Transverse colon (tissue), 4 donors: ENCODE measurements at places on chromosomes 7 and 10. TPM values are rescaled to one million over a fixed set of nuclear protein-coding genes. Genes with fewer than 3 reads are reported as not detected.

- H3K4me1 ChIP-seq, result no peaks in the 10 kb centered on the region
- H3K36me3 ChIP-seq, result peaks cover 11% of the 10 kb centered on the region
- H3K27ac ChIP-seq, result peak overlapping the region; percentile 73
- DNase-seq, result no peak
Measured at GRCh38 chr7:150686030-150686631, 625 bp downstream of the GIMAP2 start.

DNA sequence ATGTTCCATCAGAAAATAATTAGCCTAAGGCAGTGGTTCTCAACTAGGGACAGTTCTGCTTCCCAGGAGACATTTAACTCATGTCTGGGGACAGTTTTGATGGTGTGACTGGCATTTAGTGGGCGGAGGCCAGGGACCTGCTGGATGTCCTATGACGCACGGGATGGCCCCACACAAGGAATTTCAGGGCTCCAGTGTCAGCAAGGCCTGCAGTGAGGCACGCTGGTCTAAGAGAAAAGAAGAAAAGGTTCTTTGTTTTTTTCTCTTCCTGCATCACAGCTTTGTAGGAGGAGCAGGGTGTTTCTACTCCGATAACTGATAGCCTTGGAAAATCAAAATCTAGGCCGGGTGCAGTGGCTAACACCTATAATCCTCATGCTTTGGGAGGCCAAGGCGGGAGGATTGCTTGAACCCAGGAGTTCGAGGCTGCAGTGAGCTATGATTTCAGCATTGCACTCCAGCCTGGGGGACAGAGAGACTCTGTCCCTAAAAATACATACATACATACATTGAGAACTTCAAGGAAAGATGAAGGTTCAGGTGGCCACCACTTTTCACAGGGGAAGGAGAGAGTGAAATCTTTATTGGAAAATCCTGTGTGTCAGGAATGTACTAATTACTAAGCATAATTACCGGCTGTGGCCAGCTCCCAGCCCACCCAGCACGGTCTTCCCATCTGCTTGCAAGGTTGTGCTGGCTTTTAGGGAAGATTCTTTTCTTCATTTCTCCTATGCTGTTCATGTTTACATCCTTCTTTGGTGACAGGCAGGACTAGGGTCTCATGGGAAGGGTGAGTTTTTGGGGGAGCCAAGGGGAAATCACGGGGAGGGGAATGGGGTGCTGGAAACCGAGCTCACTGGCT lies 150.4 kb downstream of the ACTR3B start:
- no peaks in the 10 kb centered on the region for H3K27me3 ChIP-seq
- no peak overlapping the region for H3K27ac ChIP-seq
- no peaks in the 10 kb centered on the region for H3K4me1 ChIP-seq
- DNase-seq, result no peak
- H3K4me3 ChIP-seq, result no peak overlapping the region
- no peaks in the 10 kb centered on the region for H3K36me3 ChIP-seq

Gene TEX47
- total RNA-seq, result not detected

GRCh38 chr10:101952191-101952590 lies 103.8 kb downstream of the ARMH3 start:
- no peaks in the 10 kb centered on the region for H3K36me3 ChIP-seq
- H3K4me1 ChIP-seq, result no peaks in the 10 kb centered on the region
- no peak overlapping the region for H3K27ac ChIP-seq
- DNase-seq, result no peak
- no peaks in the 10 kb centered on the region for H3K27me3 ChIP-seq
- H3K4me3 ChIP-seq, result no peak overlapping the region

Gene CALHM1
- not detected for total RNA-seq

- H3K36me3 ChIP-seq, result no peaks in the 10 kb centered on the region
- H3K27ac ChIP-seq, result no peak overlapping the region
- no peak for DNase-seq
- no peaks in the 10 kb centered on the region for H3K27me3 ChIP-seq
Measured at GRCh38 chr7:117008886-117009531, 55.7 kb downstream of the ST7 start.

- no peaks in the 10 kb centered on the region for H3K36me3 ChIP-seq
- H3K4me1 ChIP-seq, result peaks cover 60% of the 10 kb centered on the region
- H3K27me3 ChIP-seq, result no peaks in the 10 kb centered on the region
- DNase-seq, result peak; percentile 11
- H3K27ac ChIP-seq, result peak overlapping the region; percentile 100
Measured at GRCh38 chr7:44883961-44884620, 1.2 kb downstream of the PURB start.

DNA sequence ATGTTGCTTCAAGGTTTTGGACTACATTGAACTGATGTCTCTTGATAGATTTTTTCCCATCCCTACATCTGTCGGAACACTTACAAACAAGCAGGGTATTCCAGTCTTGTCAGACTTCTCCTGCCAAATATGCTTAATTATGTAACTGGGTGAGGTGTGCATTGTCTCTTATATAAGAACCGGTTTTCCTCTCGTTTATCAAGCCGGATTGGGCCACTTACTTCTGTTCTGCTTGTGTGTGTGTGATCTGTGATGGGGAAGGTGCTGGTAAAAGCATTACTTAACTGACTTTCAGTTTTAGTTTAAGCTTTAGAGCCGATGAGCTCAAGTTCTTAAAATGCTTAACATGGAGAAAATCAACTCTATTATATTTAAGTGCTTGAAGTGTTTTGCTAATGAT lies 57.9 kb downstream of the OTUD1 start:
- peaks cover 7% of the 10 kb centered on the region for H3K27me3 ChIP-seq
- no peaks in the 10 kb centered on the region for H3K36me3 ChIP-seq
- no peak overlapping the region for H3K27ac ChIP-seq
- no peak for DNase-seq

DNA sequence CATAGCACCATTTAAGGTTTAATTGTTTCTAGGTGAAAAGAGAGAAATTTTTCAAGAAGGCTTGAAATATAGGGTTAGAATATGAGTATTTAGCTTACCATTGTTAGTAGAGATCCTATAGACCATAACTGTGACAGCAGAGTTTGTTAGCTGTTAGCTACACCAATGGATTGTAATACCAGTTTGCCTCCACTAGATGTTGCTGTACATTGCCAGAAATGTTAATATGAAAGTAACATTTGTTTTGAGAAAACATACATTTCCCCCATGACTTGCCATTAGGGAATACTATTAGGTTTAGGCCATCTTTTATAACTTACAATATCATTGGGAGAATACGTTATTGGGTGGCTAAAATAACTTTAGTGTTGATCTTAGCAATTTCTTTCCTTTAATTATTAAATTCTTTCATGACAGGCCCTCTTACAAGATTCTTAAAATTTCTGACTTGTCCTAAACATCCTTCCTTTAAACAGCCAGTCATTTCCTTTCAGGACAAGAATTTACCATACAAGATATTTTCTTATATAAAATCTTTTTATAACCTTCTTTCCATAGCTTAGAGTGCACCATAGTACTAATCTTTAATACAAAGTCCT lies 39.5 kb downstream of the ZNF117 start:
- no peaks in the 10 kb centered on the region for H3K36me3 ChIP-seq
- no peak for DNase-seq
- H3K4me1 ChIP-seq, result peaks cover 8% of the 10 kb centered on the region
- no peak overlapping the region for H3K4me3 ChIP-seq
- H3K27me3 ChIP-seq, result peaks cover 25% of the 10 kb centered on the region

Gene SFRP5
- total RNA-seq, result 4.6 TPM

- H3K27ac ChIP-seq, result no peak overlapping the region
- H3K27me3 ChIP-seq, result no peaks in the 10 kb centered on the region
Measured at GRCh38 chr7:78185149-78185745, 386.7 kb downstream of the PHTF2 start.

DNA sequence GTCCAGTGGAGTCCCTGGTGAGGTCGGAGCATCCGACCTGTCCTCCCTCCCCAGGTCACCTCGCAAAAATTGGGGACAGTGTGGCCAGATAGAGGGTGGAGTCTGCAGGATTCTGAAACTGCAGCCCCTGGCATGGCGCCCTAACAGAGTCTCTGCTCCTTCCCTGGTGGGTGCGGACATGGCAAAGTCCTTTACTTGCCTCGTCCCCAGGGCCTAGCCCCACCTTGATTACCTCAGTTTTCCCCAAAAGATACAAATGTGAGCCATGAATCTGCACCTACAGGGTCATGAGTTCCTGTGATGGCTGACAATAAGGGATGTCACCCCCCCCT lies 47.7 kb downstream of the NPVF start:
- H3K36me3 ChIP-seq, result no peaks in the 10 kb centered on the region
- no peaks in the 10 kb centered on the region for H3K4me1 ChIP-seq
- H3K27ac ChIP-seq, result peak overlapping the region; percentile 93
- peak overlapping the region; percentile 80 for H3K4me3 ChIP-seq

Gene ACTR3C
- total RNA-seq, result 19.9 TPM

- H3K4me1 ChIP-seq, result peaks cover 12% of the 10 kb centered on the region
- peak overlapping the region; percentile 79 for H3K27ac ChIP-seq
- no peaks in the 10 kb centered on the region for H3K36me3 ChIP-seq
- no peaks in the 10 kb centered on the region for H3K27me3 ChIP-seq
Measured at GRCh38 chr10:5943536-5943935, 33.8 kb downstream of the IL15RA start.

Gene ZNF316
- total RNA-seq, result 26.2 TPM

Gene MYO3A
- total RNA-seq, result not detected

DNA sequence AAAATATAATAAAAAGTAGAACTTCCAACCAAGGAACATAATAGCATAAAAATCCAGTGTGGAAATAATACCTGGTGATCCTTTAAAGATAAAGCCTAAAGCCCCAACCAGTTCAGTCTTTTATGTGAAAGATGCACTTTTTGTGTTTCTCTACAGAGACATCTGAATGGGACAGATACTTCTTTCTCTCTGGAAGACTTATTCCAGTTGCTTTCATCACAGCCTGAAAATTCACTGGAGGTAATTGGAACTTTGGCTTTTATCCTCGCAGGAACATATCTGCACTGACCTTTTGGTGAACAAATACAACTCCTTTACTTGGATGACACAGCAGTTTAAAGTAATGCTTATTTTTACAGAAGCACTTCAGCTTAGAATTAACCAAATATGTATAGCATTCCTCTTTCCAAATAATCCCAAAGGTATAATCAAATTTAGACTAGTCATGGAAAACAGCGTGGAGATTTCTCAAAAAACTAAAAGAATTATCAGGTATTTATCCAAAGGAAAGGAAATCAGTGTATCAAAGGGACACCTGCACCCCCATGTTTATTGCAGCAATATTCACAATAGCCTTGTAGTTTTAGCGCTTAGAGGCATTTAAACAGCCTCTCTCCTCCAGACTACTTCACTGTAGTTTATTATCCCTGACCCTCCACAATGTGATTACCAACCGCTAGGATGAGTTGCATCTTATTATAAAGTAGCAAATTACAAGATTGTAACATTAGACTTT lies 16.8 kb downstream of the HNRNPA2B1 start:
- H3K27ac ChIP-seq, result no peak overlapping the region
- H3K4me3 ChIP-seq, result no peak overlapping the region
- H3K36me3 ChIP-seq, result peaks cover 4% of the 10 kb centered on the region
- DNase-seq, result no peak

GRCh38 chr10:63506554-63506953 lies 14.6 kb upstream of the REEP3 start:
- H3K4me3 ChIP-seq, result no peak overlapping the region
- peaks cover 22% of the 10 kb centered on the region for H3K4me1 ChIP-seq
- no peak for DNase-seq
